ENCODE measurements at places on chromosomes 1 and 21.

GRCh38 chr1:245695211-245695610 lies 540.4 kb downstream of the KIF26B start:
- no peak for DNase-seq

DNA sequence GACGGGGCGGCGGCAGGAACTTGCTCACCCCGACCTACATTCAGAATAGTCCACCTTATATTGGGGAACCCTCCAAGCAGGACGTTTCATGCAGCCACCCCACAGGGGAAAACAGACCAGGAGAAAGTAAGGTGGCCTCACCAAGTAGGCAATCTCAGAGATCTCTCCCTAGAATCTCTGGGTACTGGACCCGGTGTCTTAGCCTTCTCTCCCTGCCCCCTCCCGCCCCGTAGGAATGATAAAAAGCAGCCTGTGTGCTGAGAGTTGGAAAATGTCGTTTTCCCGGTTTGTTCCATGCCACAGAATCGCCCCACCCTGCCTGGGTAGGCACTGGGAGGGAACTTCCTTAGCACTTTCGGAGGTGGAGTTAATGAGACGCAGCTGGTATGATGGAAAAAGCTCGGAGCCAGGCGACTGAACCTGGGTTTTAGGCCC lies 789 bp upstream of the PTPN14 start:
- peak; percentile 70 for DNase-seq

GRCh38 chr1:158396646-158397045 lies 2.6 kb downstream of the OR10T2 start:
- DNase-seq, result no peak

DNA sequence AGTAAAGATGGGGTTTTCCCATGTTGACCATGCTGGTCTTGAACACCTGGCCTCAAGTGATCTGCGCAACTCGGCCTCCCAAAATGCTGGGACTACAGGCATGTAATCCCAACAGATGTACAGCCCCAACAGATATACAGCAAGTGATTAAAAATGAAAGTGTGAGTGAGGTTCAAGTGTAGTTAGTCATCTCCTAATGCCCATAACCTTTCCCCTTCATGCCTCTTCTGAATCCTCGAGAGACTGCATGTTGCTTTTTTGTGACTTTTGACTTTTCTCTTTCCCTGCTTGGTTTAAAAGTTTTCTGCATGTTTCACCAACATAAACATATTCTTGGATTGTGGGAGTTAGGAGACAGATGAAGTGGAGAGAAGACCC lies 31.2 kb downstream of the KCNK2 start:
- DNase-seq, result no peak

DNA sequence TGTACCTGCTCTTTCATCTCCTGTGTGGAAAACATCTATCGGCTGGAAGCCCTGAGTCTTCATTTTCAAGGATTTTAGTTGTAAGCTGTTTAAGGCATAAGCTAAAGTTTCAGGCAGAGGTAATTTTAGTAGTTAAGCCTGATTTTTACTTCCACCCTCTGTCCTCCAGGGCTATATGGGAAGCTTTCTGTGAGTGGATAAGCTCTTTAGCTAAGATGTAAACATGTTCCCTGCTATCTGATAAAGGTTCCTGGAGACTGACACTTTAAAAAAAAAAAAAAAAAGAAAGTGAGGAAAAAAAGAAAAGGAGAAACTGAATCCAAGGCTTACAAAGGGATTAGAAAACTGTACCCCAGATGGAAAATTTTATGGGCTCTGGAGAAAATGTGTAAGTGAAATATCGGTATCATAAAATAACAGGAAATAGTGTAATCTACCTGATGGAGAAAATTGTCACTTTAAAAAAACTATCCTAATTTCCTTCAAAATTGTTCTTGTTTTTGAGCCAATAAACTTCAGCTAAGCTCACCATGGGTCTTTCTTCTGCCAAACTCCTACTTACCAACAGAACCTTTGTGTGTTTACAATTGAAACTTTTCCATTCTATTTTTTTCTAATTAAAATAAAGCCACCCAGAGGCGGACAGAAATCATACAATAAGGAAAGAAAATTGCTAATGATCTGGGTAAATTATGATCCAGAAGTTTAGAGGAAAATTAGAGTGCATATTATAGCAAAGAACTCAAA lies 180.5 kb downstream of the TGFB2 start:
- no peak for DNase-seq

- no peak for DNase-seq
Observed at GRCh38 chr1:202146993-202147392, 2.5 kb upstream of the ARL8A start.

- no peak for DNase-seq
Observed at GRCh38 chr1:150309758-150310508, 11.4 kb upstream of the PRPF3 start.

DNA sequence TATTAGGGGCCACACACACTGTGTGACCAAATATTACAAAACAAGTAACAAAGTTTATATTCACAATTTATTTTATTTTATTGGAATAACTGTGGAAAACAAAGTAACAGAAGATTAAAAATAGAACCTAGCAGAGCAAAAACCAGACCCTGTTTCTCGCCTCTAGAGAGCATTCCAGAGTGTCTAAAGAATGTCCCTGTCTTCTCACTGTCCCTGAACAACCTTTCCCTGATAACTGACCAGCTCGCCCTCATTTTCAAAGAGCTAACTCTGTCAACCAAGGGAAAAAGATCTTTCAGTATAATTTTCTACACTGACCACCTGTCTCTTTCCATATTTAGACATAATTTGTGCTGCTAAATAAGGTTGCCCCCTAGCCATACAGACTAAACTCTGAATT lies 646.9 kb downstream of the USP25 start:
- DNase-seq, result no peak

DNA sequence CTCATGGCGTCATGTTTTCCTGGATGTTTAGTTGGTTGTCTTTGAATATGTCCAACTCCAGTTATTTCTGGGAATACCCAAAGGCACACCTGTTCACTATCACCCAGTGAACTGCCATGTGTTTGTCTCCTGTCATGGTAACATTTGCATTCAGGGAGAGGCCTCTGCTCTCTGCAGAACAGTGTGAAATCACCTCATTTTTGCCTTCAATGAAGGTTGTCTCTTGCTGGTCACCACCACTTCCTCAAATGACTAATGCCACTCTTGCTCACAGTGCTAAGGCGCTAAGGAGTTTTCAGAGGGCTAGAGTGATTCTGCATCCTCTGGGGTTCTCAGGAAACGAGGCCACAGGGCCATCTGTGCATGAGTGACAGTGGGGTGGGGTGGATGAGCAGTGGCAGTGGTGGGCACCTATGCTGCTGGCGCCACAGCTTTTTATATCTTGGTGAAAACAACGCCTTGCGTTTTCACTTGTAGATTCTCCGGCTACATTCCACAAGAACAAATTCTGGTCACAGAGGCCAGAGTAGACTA lies 60.0 kb upstream of the ATP5PO start:
- DNase-seq, result no peak

DNA sequence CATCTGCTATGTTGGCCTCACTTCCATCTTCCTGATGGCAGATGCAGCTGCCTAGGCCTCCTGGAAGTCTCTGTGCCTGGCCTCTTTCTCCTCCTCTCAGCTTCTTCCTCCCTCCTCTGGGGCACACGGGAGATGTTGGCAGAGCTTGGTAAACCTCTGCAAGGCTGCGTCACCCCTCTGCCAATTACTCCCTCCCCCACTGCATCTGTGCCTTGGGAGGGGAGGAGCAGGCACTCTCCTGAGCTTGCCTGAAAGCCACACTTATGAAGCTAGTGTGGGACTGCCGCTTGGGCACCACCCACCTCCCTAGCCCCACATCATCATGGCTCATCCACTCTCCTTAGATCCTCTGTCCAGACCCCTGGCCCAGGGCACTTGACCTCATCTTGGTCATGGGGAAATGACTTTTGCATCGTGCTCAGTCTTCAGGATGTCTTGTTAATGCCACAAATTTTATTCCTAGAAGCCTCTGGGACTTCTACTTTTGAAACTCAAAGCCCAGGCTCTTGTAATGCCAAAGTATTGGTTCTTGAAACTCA lies 7.3 kb upstream of the TMEM51 start:
- no peak for DNase-seq

DNA sequence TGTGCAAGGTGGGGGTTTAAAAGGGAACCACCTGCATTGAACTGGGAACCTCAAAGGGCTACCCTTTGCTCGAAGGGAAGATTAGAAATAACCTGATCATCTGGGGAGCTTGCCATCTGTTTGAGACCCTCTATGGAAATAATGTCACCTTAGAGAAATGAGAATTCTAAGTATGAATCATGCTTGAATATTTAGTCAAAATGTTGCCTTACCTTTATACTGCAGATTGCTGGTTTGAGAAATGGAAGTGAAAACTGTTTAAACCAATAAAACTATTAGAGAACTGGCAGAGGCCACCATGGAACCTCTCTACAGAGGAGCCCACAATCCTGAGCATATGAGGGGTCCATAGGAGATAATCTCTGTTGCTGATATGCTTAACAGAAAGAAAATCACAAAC lies 131.2 kb upstream of the FAM78B start:
- DNase-seq, result no peak

DNA sequence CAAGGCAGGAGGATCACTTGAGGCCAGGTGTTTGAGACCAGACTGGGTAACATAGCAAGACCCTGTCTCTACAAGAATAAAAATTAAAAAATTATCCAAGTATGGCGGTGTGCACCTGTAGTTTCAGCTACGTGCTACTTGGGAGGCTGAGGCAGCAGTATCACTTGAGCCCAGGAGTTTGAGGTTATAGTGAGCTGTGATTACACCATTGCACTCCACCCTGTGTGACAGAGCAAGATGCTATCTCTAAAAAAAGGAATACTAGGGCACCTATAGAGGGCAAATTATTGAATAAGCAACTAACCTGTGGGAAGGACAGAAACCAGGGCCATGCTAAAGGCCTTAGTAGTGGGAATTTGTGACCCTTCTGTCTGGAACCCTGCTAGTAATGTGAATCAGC lies 86.1 kb downstream of the TENT5C start:
- DNase-seq, result no peak

DNA sequence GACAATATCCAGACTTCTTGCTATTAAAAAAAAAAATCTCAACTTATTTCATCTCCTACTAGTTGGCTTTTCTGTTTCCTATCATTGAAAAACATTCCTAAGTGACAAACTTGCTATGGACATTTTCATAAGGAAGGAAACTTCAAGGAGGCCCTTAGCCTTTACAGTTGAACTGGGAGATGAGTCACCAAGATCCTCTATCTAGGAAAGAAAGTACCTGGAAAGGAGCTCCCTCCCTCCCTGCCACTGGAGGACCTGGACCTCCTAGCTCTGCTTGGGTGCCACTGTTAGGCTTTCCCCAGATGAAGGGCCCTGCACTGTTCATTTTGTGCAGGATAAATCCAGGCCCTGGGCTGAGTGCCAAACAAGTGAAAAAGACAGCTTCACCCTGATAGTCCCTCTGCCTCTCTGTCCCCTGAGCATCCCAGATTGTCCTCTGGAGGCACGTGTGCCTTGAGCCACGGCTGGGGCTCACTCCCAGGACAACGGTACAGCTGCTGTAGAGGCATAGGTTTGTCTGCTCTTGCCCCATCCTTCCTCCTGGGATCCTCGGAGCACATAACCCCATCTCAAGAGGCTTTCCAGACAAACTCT lies 40.2 kb upstream of the SOX13 start:
- DNase-seq, result no peak

DNA sequence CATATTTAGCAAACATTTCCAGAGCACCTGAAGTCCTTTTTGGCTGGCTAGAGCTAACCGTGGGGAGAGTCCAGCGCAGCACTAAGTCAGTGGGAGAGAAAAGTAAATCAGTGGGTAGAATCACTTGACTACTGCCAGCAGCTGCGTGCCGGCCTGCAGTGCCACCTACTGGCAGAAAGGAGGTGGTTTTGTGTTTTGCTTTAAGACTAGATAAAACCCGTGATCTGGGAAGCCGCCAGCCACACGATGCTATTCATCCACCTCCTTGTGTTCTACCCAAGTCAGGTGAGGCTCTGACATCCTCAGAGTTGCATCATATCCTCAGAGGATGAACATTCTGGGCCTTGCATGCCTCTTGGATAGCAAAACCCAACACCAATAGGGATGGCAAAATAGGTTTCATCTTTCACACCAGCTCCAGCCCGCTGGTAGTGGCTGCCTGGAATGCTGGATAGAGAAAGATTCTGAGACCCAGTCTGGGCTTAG lies 14.1 kb upstream of the HEYL start:
- peak; percentile 60 for DNase-seq

DNA sequence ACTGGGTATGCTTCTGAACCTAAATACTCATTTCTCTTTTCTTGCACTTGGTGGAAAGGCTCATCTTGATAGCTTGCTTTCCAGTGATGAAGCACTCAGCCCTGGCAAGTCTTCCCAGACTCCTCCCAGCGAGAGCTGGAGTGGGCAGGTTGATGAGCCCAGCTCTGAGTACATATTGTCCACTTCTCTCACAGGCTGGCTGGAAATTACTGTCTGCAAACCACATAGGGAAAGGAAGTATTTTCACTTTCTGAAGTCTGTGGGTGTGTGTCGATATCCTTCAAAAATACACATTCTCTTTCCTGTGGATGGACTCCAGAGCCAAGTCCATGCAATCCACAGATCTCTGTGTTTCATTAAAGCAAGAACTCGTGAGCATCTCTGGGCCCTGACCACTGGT lies 38.7 kb upstream of the CNTN2 start:
- DNase-seq, result no peak

GRCh38 chr21:32940079-32941014 lies 85.4 kb upstream of the OLIG2 start:
- no peak for DNase-seq

GRCh38 chr1:6834366-6834765 lies 49.1 kb downstream of the CAMTA1 start:
- DNase-seq, result no peak

DNA sequence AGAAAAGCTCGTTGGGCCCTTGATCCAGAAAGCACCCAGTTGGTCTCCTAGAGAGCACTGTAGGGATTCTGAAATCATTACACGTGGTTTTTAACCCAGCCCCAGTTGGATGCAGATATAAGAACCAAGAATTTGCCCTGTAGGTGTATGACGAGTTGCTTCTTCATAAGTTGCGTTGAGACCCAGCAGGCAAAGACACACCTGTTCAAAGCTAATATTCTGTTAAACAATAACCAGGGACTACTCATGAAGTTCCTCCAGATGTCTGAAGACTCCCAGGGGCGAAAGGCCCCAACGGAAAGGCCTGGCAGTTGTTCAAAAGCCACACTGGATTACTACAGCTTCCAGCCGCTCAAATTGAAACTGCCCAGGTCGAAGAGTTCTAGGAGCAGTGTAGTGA lies 88.6 kb upstream of the HNRNPU start:
- no peak for DNase-seq

- DNase-seq, result no peak
Observed at GRCh38 chr1:153956997-153957715, 1.3 kb downstream of the CRTC2 start.

GRCh38 chr1:157700305-157700704 lies 264 bp downstream of the FCRL3 start:
- DNase-seq, result no peak

GRCh38 chr1:111364690-111365089 lies 62.8 kb downstream of the OVGP1 start:
- peak; percentile 22 for DNase-seq

- DNase-seq, result no peak
Observed at GRCh38 chr1:26496861-26497260, 24.6 kb downstream of the HMGN2 start.
